ENCODE measurements at places on chromosomes 11 and 22. TPM values are rescaled to one million over a fixed set of nuclear protein-coding genes. Genes with fewer than 3 reads are reported as not detected.

The MOGAT2 gene
- not detected for total RNA-seq

The TMEM151A gene
- total RNA-seq = not detected

The LMO2 gene
- 2.4 TPM for total RNA-seq

The MS4A13 gene
- total RNA-seq = not detected

The GLYATL2 gene
- not detected for total RNA-seq

The YPEL1 gene
- 0.39 TPM for total RNA-seq

The CFAP300 gene
- total RNA-seq = 9.3 TPM

The GAL3ST3 gene
- not detected for total RNA-seq

The PVALB gene
- total RNA-seq = not detected

Data from cardiac ventricle fibroblast (primary cell).